ENCODE measurements at places on chromosomes 13 and 19.
A peak's percentile ranks its signal among the peaks of the same experiment; 100 is the strongest.

DNA sequence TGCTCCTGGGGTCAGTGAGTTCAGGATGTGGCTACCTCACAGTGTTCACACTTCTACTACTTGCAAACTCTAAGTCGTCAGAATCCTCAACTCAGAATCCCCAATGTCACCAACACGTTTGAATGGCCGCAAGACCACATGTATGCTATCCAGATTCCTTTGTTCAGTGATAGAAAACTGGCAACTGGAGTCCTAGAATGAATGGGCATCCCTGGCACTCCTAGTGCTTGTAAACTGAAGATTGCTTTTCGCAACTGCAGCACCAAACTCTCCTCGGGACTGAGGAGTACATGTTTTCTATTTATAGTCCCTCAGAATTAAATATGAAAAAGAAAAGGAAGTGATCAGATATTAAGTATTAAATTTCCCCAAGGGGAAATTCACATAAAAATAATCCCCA is 4.9 kb downstream of the SMAD9 start:
- DNase-seq, result no peak

- DNase-seq, result no peak
Measured at GRCh38 chr13:35526577-35526976, 50.1 kb upstream of the MAB21L1 start.

- no peak for DNase-seq
Measured at GRCh38 chr13:22735011-22735995, 445.5 kb upstream of the SGCG start.

GRCh38 chr13:19606152-19606551 is 27.3 kb upstream of the MPHOSPH8 start:
- no peak for DNase-seq

- DNase-seq, result no peak
Measured at GRCh38 chr19:53999694-54000093, 8.3 kb downstream of the CACNG6 start.

DNA sequence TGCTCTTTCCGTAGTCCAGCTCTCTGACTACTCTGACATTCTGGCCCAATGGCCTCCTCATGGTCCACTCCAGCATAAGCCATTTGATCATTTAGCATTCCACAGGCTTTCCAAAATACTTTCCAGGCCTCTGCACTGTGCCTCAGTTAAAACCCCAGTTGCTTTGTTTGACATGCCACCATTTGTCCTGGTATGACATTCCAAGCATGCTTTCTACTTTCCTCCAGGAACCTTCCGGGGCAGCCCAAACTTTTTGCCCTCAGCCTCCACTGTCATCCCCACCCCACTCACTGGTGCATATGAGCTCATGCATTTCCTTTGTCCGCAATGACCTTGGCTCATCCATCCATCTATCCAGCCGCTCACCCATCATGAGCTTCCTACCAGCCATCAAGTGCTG is 41.8 kb upstream of the WASF3 start:
- no peak for DNase-seq

GRCh38 chr19:46040952-46041500 is at the start of gene IGFL4:
IGFL4 (minus strand) TSS chr19:46041002; CDS start chr19:46040962, 40 bp downstream.
- DNase-seq, result no peak

- no peak for DNase-seq
Measured at GRCh38 chr19:36986131-36986530, 70.0 kb downstream of the ZNF568 start.

DNA sequence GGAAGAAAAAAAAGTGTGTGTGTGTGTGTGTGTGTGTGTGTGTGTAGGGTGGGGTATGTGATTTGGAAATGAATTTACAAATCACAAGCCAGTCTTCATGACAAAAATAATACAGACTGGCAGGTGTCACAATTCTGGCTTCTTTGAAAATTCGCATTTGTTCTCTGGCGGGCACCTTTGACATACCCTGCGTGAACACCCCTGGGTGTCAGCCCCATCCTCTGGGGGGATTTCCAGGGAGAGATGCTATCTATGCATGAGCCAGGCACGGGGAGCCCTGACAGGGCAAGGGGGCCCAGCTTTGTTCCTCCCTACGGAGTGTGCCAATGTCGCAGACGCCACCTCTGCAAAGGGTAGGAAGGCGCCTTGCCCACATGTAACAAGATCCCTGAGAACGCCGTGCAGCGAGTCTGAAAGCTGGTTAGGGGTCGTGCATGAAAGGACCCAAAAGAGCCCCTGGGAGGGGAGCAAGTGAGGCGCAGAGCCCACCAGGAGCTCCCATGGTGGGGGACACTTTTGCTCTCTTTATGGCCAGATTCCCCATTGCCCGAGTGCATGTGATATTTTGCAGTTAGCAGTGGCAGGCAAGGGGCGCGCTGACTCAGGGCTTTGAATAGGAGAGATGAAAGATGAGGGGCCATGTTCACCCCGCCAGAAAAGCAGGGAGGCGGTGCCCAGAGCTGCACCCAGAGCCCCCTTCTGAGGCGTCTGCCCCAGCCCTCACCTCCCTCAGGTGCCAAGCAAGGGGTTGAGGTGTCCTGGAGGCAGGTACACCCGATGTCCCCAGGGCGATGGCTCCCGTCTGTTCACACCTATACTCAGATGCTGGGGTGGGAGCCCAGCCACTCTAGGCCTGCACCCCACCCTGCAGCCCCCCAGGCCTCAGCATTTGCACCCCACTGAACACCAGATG is 45.3 kb downstream of the KLF2 start:
- peak; percentile 64 for DNase-seq

GRCh38 chr19:48673436-48674100 is 751 bp upstream of the NTN5 start:
- no peak for DNase-seq

DNA sequence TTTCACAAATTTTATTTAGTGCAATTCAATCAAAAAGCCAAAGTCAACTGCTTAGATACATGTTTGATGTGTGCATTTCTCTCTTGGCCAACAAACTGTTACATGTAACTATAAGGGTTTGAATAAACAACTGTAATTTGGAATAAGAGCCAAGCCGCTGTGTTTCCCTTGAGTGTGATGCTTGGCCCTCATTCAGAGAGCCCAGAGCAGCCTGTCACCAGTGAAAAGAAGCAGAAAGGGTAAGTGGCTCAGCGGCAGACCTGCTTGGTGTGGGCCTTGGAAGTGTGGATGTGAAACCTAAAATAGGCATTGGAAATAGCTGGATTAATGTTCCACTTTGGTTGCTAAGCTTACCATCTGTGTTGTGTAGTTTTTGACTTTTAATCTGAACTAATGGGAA is 924.6 kb downstream of the OLFM4 start:
- no peak for DNase-seq

GRCh38 chr19:13102666-13103580 is at the start of gene LYL1:
LYL1 (minus strand) TSS chr19:13102858; CDS start chr19:13101171, 1,687 bp downstream.
- DNase-seq, result no peak

DNA sequence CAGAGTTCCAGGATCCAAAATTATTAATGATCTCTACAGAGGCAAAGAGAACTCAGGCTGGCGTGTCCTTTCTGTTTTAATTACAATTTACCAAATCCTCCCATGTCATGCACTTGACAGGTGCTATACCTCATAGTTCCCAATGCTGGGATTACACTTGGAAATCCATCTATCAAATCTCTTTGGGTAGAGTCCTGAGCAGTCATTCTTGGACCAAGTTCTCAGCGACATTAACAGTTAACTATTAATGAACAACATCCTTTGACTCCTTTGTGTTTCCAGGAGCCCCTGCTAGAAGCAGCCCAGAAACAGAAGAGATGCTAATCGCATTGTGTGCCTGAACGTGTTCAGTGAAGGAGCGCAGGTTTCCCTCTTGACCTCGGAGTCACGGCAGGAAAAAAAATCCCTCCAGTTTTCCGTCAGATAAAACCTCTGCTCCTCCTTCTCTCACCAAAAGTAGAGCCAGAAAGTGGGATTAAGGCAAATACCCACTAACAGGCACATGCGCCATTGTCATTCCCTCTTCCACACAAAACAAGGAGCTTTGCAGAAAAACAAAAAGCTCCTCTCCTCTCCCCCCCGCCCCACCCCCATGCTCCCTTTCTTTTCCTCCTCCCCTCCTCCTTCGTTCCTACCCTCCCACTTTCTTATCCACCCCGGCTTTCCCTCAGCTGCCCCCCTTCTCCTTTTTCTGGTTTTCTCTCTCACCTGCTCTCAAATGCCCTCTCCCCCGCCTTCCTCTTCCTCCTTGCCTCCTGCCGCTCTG is 224.7 kb downstream of the ZIC5 start:
- no peak for DNase-seq

DNA sequence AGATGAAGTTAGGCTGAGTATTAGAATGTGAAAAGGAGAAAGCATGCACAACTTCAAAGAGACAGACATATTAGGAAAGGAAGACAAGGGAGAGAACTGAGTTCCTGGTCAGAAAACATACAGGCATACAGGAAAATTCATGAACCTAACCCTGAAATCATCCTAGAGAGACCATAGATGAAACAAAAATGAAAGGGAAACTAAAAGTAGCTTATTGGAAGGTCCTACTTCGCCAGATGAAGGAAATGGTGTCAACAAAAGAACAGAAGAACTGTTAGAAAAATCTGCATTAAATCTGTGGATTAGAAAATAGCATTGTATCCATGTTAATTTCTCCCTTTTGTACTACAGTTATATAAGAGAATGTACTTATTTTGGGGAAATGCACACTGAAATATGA is 169.0 kb upstream of the UFM1 start:
- DNase-seq, result no peak

- peak; percentile 14 for DNase-seq
Measured at GRCh38 chr19:13597640-13598039, 91.4 kb upstream of the CACNA1A start.

All from activated gamma-delta T cell treated with anti-CD3 and anti-CD28 coated beads, Interleukin-2, amount 50 U/mL, for 16 hours (primary cell).